ENCODE measurements at places on chromosomes 3 and 15. TPM values are rescaled to one million over a fixed set of nuclear protein-coding genes. Genes with fewer than 3 reads are reported as not detected.

Gene BCHE
- total RNA-seq, result 1.9 TPM

- H3K36me3 ChIP-seq, result no peaks in the 10 kb centered on the region
- no peak overlapping the region for H3K27ac ChIP-seq
These were observed 84.1 kb upstream of the PRR23C start for GRCh38 chr3:139128803-139129202.

DNA sequence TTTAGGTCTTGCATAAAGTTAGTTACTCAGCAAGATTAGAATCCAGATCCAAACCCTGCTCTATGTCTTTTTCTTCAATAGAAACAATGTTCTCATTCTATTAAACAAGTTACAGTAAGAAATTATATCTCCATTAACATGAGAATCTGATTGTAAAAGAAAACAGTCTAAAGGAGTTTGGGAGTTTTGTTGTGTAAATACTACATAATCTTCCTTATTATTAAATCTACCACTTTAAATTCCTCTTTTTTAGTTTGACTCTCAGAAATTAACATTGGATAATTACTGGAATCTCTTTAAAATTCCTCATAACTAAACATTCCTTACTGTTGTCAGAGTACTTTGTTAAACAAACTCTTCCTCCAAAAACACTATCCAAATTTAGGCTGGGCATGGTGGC lies 1.7 kb upstream of the GOLIM4 start:
- H3K36me3 ChIP-seq, result no peaks in the 10 kb centered on the region
- no peak overlapping the region for H3K27ac ChIP-seq
- no peak overlapping the region for H3K4me3 ChIP-seq

DNA sequence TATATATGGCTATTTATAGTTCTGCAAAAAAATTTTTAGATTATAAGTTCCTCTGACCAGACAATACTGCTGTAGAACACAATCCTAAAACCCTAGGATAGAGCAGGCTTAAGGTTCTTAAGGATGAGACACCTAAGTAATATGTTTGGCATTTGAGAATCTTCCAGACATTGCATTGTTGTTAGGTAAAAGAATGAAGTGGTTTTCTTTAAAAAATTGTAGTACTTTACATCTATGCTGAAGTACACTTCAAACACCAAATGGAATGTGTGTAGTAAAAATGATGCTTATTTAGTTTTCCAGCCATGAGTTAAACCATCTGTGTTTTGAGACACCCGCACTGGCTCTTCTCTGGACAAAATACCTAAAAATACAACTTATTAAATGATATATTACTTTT lies 857.7 kb downstream of the OTOL1 start:
- H3K4me1 ChIP-seq, result no peaks in the 10 kb centered on the region
- H3K27me3 ChIP-seq, result no peaks in the 10 kb centered on the region
- H3K4me3 ChIP-seq, result no peak overlapping the region
- no peaks in the 10 kb centered on the region for H3K36me3 ChIP-seq
- H3K27ac ChIP-seq, result no peak overlapping the region

Gene SYNM
- total RNA-seq, result 81.9 TPM

DNA sequence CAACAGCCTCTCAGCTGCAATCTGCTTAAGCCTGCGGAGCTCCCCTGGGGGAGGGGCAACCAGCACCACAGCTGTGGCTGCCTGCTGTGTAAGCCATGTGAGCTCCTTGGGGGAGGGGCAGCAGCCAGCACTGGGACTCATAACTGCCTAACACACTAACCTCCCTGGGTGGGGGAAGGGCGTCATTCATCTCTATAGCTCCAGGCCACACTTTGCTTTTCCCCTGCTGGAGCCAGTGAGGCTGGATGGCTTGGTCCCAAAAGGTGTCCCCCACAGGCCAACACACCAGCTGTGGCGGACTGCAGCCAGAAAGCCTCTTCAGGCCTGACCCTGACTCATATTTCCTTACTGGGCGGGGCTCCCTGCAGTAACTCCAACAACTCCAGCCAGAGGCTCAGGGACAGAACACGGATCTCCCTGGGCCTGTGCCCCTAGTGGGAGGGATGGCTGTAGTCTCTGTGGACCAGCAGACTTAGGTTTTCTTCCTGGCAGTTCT lies 129.8 kb downstream of the PPM1L start:
- H3K36me3 ChIP-seq, result no peaks in the 10 kb centered on the region
- no peaks in the 10 kb centered on the region for H3K27me3 ChIP-seq
- no peaks in the 10 kb centered on the region for H3K4me1 ChIP-seq
- no peak overlapping the region for H3K4me3 ChIP-seq
- DNase-seq, result peak; percentile 48
- no peak overlapping the region for H3K27ac ChIP-seq

DNA sequence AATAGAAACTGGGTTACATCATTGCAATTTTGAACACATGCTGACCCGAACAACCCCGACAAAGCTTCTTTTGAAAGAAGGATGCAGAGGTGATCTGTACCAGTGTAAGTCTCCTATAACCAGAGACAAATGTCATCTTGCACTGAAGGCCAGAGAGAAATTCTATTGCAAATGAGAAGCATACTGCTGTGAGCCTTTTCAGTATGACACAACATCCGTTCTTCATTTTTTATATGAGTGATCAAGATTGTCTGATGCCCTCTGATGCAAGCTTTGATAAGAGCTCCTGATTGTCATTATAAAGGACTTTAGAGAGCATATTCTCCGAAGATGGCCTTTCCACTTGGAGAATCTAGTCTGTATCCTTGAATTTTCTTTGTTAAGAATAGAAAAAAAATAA lies 36.9 kb downstream of the PCOLCE2 start:
- no peaks in the 10 kb centered on the region for H3K27me3 ChIP-seq
- H3K27ac ChIP-seq, result no peak overlapping the region

Gene ANKUB1
- not detected for total RNA-seq

DNA sequence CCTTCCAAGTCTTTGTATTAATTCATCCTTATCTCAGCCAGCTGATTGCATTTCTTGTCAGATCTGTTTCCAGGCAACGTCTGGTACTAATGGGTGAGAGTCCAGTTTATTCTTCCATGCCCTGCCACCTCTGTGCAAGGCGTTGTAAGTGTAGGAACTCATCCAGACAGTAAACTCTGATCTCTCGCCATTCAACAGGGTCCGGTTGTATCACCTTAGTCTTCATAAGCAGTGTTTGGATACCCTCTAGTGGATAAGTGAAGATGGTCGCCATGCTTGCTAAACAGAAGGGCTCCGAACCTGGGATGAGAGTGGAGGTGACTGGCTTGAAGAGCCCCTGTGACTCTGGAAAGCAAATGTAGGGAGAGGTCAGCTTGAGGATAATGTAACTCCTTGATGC lies 51.6 kb upstream of the CMTM7 start:
- H3K27me3 ChIP-seq, result no peaks in the 10 kb centered on the region
- H3K4me1 ChIP-seq, result no peaks in the 10 kb centered on the region
- H3K36me3 ChIP-seq, result no peaks in the 10 kb centered on the region

Gene THBS1
- total RNA-seq, result 1,398 TPM

DNA sequence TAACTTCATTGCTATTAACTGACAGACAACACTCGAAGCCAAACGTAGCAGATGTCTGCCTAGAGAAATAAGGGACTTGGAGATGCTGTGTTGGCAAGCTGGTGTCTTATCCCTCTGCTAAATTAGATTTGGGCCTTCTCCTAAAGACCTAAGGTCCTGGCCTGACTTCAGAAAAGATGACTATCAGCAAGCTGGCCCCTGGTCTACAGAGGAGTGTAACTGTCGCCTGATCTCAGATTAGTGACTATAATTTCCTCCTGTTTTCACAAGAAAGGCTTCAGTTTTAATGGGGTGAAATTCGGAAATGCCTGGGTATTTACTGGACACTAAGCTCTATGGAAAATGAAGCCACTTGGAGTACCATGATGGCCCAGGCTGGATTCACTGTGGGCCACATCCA lies 53.1 kb upstream of the SLC7A14 start:
- no peak overlapping the region for H3K27ac ChIP-seq
- H3K36me3 ChIP-seq, result no peaks in the 10 kb centered on the region
- H3K27me3 ChIP-seq, result no peaks in the 10 kb centered on the region
- peaks cover 4% of the 10 kb centered on the region for H3K4me1 ChIP-seq
- no peak overlapping the region for H3K4me3 ChIP-seq
- no peak for DNase-seq

Gene PLCH1
- total RNA-seq, result 0.57 TPM

DNA sequence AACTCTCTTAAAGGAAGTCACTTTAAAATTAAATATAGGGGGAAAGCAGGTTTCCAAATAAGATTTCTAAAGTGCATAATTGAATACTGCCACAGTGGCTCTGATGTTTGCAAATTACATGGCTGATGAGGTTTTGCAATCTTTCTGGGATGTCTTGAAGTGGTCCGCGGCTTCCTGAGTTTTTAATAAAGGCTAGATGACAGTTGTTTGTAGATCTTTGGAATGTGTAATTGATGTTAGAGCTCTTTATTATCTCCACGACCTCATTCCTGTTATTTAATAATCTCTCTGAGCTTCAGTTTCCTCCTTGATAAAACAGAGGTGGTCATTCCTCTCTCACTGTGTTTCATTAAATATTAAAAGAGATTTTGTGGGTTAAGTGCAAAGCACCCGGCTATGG lies 27.0 kb upstream of the CEMIP start:
- H3K4me1 ChIP-seq, result no peaks in the 10 kb centered on the region
- no peaks in the 10 kb centered on the region for H3K27me3 ChIP-seq
- no peak overlapping the region for H3K27ac ChIP-seq

- H3K27me3 ChIP-seq, result no peaks in the 10 kb centered on the region
- no peak overlapping the region for H3K27ac ChIP-seq
- no peak overlapping the region for H3K4me3 ChIP-seq
- no peak for DNase-seq
- H3K36me3 ChIP-seq, result no peaks in the 10 kb centered on the region
These were observed 147.0 kb upstream of the NR2F2 start for GRCh38 chr15:96183514-96183850.

GRCh38 chr3:58009026-58009748 lies 965 bp downstream of the FLNB start:
- H3K4me1 ChIP-seq, result no peaks in the 10 kb centered on the region
- H3K27ac ChIP-seq, result peak overlapping the region; percentile 46
- H3K27me3 ChIP-seq, result no peaks in the 10 kb centered on the region
- DNase-seq, result peak; percentile 61

- no peak for DNase-seq
- H3K4me1 ChIP-seq, result no peaks in the 10 kb centered on the region
- H3K36me3 ChIP-seq, result no peaks in the 10 kb centered on the region
- H3K27me3 ChIP-seq, result no peaks in the 10 kb centered on the region
- no peak overlapping the region for H3K4me3 ChIP-seq
These were observed 142.5 kb upstream of the UBE2E1 start for GRCh38 chr3:23663246-23663645.

GRCh38 chr15:40046721-40047414 lies 7.9 kb upstream of the SRP14 start:
- H3K4me1 ChIP-seq, result no peaks in the 10 kb centered on the region
- DNase-seq, result no peak
- H3K27ac ChIP-seq, result no peak overlapping the region
- no peaks in the 10 kb centered on the region for H3K36me3 ChIP-seq

All from aorta (tissue), 5 donors.